Caudate nucleus (tissue), 63 donors: ENCODE measurements at places on chromosomes 4 and X.

DNA sequence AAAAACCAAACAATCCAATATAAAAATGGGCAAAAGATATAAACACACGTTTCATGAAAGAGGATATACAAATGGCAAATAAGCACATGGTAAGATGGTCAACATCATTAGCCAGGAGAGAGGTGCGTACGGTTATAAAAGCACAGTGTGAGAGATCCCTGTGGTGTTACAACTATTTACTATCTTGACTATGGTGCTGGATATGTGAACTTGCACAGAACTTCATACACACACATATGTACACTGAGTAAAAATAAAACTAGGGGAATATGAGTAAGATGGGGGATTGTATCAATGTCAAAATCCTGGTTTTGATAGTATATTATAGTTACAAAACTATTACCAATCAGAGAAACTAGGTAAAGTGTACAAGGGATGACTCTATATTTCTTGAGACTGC, 8.4 kb downstream of the FBXO8 start:
- no peak for DNase-seq

DNA sequence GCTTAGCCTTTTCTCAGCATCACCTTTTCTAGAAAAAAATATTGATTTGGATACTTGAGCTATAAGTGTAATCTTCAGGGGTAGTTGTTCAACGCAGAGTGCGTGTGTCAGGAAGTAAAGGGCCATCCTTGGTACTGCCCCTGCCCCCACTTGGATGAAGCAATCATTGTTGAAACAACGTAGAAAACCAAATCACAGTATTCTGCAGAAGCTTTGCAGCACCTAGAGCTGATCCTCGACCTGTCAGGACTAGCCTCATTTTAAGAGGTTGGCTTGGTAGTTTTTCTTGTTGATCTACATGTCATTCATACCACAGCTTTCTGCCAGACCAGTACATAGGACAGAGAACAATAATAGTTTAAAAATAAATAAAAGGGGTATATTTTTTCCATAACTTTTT, 65.3 kb upstream of the MYOZ2 start:
- no peak for DNase-seq

GRCh38 chrX:38805432-38806389, 4.5 kb downstream of the MID1IP1 start:
- no peak for DNase-seq

DNA sequence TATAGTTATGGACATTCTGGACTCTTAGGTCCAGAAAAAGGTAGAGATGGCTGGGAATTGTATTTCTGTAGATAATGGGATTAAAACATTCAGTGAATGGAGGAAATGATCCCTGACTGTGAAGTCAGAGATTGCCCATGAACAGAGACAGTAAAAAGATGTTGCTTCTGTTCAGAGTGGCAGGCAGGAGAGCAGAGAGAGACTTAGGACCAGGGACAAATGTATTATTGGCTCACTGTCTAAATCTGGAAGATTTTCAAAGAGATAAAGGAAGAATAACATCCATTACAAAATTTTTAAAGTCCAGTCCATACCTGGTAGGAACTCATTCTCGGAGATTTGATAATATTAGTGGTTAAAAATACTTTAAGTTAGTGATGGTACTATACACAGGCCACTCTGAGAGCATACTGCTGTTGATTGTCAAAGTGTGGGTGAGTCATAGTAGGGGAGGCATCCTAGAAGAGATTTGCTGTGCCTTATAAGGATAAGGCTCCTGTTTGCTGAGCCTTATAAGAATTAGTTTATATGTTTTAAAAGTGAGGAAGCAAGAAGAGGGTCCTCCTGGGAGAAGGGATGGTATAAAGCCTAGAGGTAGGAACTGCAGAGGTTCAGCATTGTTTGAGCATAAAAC, 53.0 kb downstream of the JADE3 start:
- no peak for DNase-seq

DNA sequence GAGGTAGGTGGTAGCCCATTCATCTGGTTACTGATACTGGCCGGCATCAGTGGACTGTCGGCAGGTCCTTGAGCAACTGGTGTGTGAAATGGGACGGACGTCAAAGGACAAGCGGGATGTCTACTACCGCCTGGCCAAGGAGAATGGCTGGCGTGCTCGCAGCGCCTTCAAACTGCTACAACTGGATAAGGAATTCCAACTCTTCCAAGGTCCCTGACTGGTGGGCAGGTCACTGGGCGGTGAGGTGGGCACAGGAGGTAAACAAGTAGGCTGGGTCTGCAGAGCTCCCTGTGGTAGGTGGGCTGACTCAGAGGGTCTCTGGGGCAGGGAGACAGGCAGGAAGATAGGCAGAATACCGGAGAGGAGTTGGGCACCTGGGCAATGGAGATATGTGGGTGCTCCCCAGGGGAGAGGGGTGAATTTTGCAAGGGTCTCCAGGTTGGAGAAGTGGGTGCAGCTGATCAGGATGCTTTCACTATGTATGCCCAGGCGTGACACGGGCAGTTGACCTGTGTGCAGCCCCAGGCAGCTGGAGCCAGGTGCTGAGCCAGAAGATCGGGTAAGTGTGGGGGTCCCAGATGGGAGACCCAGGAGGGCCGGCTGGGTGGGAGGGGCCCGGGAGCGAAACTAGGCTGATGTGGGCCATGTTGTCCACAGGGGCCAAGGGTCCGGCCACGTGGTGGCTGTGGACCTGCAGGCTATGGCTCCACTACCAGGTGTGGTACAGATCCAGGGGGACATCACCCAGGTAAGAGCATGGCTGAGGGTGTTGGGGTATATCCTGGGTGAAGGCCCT, 2.2 kb downstream of the FTSJ1 start:
- DNase-seq: no peak

DNA sequence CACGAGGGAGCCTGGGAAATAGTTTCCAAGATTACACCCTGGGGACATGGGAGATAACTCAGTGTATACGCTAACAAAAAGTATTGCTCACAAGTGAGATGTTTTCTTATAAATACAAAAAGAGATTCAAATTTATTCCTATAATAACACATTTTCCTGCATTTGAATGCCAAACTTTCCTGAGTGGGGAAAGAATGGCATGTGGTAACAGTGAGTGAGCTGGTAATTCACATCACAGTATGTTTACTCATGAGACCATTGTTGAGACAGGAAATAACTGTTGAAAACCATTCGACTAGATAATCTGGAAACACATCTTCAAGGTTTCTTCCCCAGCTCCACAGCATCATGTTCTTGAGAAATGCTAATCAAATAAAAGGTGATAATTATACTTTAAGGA, 109.1 kb downstream of the TASL start:
- DNase-seq: no peak

- no peak for DNase-seq
Observed at GRCh38 chr4:171378323-171378722, 434.9 kb upstream of the GALNTL6 start.
